CD14-positive monocyte (primary cell): ENCODE measurements at places on chromosomes 4 and X.

DNA sequence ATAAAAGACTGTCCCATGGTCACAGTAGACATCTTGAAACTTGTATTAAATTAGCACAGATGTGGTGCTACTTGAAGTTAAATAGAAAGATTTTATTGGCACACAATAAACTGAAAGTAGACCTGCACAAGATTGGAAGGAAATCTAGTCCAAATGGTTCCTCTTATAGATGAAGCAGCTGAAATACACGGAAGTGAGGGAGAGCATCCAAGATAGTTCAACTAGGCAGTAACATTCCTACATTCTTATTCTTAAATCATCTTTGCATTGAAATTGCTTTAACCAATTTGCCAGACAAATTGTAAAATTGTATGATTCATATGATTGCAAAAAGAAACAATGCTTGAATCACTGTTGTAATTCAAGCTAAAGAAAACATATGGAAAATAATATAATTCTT is 87.6 kb upstream of the VCX3B start:
- DNase-seq = no peak

DNA sequence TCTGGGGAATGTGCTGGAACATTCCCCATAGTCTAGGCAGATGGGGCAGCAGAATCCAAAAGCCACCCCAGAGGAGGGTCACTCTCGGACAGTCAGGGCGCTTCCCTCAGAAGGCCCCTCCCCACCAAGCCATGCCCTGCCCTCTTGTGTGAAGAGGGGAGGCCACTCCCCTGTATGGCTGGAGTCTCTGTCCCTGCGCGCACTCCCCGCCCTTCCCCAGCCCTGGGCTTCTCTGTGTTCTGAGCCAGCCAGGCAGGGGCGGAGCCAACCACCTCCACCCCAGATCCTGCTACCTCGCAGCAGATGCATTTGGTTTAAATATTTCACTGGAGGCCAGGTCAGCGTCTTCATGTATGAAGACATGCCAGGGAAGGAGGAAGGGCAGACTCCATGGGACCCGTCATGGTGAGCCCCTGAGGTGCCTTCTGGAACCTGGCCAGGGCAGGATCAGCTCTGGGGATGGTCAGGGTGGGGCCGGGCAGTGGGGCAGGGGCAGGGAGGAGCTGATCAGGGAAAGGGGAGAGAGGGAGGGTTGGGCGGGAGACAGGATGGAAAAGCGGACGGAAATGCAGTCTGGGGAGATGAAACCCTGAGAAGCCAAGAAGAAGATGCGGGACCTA is 107.3 kb downstream of the ADRA2C start:
- no peak for DNase-seq

DNA sequence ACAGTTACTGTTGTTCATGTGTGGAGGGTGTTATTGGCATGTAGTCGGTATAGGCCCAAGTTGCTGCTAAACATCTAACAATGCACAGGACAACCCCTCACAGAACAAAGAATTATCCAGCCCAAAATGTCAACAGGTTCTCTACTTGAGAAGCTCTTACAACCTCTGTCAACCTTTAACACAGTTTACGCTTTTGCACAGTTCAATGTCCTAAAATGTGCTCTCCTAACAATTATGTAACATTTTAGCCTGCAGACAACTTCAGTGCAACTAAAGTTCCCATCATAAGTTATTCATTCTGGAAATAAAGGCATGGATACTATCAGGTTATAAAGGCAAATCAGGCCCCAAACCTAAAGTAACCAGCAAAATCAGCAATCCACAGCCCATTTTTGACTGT is 66.2 kb downstream of the ASB9 start:
- DNase-seq = no peak

DNA sequence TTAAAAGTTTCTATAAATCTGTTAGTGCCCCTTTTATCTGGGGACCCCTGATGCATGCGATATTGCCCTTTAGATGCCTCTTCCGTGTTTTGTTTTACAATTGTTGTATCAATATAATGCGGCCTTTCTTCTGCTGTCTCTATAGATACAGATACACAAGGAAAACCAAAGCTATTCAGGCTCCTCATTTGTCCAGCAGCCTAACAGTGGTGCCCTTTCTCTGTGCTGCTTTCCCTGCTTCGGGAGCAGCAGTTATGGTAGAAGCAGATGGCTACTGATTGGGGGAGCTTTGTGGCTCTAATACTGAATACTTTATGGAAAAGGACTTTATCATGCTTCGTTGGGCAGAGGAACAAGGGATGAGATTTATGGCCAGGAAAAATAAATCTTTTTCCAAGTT is 10.6 kb upstream of the PRDM8 start:
- no peak for DNase-seq

DNA sequence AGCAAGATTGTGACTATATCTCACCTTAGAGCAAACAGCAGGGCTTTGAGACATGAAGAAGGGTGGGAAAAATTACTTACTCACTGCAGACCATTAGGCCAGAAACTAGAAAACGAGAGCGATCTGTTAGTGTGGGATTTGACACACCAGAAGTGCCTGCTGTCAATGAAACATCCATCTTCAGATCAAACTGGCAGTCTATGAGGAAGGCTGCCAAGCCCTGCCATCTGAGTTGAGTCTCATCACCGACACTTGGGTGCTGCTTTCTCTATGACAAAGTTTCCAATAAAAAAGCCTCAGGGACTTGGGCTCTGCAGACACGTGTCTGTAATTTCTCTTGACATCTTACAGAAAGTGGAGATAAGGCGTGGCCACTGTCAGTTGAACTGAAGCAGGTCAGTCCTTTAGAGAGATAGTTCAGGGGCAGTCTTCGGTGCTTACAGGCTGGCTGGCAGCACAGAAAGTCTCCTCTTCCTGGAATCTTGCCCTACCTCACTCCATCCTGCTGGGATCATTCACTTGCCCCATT is 40.1 kb upstream of the LDB2 start:
- DNase-seq = no peak
